IPS DF 19.7 (cell line): ENCODE measurements at places on chromosomes 2 and 18.

GRCh38 chr2:120934574-120935338 lies 199.1 kb downstream of the GLI2 start:
- DNase-seq: no peak

GRCh38 chr2:25521665-25522387 lies 151.6 kb downstream of the DTNB start:
- DNase-seq: no peak

- no peak for DNase-seq
Measured at GRCh38 chr2:122203523-122203922, 448.1 kb downstream of the TSN start.

GRCh38 chr18:28039078-28039477 lies 137.9 kb downstream of the CDH2 start:
- no peak for DNase-seq

- DNase-seq: no peak
Measured at GRCh38 chr2:74532222-74532621, 2.5 kb downstream of the HTRA2 start.

DNA sequence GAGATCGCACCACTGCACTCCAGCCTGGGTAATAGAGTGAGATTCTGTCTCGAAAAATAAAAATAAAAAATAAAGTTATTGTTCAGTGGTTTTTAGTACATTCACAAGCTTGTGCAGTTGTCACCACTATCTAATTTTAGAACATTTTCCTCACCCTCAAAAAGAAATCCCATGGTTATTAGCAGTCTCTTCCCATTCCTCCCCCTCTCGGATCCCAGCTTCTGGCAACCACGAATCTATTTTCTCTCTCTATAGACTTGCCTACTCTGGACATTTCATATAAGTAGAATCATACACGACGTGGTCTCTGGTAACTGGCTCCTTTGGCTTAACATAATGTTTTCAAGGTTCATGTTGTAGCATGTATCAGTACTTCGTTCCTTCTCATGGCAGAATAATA lies 38.6 kb downstream of the CABLES1 start:
- DNase-seq: no peak

DNA sequence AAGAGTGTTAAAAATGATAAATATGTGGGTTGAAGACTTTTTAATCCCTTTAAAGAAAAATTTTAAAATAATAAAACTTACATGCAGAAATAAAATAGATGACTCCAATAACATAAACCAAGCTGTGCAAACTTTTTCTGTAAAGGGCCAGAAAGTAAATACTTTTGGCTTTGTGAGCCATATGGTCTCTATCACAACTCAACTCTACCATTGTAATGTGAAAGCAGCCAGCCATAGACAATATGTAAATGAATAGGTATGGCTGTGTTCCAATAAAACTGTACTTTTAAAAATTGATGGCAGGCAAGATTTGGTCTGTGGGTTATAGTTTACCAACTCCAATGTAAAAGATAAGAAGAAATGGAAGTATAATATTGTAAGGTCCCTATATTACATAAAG lies 45.2 kb downstream of the SNED1 start:
- no peak for DNase-seq

DNA sequence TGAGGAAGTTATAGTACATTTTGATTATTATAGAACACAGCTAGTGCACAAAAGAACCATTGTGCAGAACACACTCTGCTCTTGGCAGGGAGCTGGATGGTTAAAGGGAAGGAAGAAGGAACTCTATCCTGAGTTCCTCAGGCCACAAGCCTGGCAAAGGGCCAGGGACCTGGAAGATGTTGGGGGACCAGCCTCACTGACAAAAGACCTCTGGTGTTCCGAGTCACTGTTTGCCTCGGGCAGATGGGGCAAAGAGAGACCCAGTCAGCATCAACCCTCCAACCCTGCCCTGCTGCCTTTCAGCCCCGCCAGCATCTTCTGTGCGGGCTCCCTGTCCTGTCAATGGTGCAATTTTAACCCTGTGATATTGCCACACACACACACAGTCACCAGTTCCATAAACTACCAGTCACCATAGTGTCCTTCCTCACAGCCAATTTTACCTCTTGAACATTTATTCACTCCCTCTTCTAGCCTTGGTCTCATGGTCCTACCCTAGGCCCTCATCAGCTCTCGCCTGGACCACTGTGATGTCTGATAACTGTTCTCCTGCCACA lies 21.9 kb downstream of the NEMP2 start:
- no peak for DNase-seq

DNA sequence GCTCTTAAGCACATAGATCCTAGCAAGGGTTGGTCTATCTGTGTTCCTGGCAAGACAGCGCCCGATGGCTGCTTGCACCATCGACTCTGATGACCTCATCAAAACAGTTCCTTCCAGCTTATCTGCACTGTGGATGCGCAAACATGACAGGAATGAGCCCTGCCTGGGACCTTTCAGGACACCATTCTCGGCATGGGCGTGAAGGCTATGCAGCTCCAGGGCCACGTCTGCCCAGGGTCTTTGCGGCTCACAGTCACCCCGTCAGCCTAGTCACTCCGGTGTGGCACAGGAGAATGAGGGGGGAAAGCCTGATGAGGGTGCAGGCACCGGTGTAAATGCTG lies 147.8 kb upstream of the TWIST2 start:
- DNase-seq: no peak
